ENCODE measurements at places on chromosomes 11 and 22. TPM values are rescaled to one million over a fixed set of nuclear protein-coding genes. Genes with fewer than 3 reads are reported as not detected.

DNA sequence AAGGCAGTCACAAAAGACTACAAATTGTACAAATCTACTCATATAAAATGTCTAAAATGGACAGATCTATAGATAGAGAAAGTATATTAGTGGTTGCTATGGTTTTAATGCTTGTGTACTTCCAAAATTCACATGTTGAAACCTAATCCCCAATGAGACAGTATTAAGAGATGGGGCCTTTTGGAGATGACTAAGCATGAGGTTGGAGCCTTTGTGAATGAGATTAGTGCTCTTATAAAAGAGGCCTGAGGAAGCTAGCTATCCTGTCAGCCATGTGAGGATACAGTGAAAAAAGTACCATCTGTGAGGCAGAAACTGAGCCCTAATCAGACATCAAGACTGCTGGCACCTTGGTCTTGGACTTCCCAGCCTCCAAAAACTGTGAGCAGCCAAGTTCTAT is 82.6 kb downstream of the CYP2R1 start:
- no peaks in the 10 kb centered on the region for H3K4me1 ChIP-seq
- no peak for DNase-seq
- no peak overlapping the region for H3K27ac ChIP-seq
- H3K36me3 ChIP-seq, result peaks cover 14% of the 10 kb centered on the region
- no peak overlapping the region for H3K4me3 ChIP-seq

The DRG1 gene
- total RNA-seq, result 39.2 TPM

The TMPRSS13 gene
- total RNA-seq, result 0.79 TPM

The CRACR2B gene
- 106 TPM for total RNA-seq

The CCDC87 gene
- 0.32 TPM for total RNA-seq

DNA sequence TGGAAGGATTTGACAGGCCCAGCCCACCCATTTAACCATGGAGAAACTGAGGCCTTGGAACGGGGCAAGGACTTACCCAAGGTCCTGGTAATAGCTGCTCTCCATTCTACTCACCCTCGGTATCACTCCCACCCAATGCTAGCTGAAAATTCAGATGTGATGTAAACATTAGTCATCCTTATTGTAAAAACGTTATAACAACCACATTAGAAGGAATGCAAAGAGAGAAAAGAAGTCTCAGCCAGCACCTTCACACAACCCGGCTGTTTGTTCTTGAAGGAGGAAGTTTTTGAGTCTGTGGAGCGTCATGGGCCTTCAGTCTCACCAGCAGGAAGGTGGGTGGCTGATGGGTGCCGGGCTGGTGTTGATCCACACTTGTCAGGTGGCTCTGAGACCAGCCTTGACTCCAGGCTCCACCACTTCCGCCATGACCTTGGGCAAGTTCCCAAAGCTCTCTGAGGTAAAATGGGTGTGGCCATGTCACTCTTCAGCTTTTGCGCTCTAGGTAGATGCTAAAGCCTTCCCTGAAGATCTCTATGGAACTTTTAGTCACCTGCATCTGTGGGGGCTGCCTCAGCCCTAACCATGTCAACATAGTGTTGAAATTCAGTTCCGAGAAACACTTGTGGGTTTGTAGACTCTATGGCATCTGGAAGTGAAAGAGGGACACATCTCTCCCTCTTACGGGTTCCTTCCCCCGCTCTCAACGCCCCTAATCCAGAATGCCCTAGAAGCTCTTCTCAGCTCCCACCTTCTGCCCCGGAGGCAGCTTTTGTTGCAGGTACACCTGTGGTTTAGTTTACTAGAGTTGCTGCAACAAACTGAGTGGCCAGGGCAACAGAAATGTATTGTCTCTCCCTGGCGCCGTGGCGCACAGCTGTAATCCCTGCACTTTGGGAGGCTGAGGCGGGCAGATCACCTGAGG is 14.8 kb downstream of the CD6 start:
- no peaks in the 10 kb centered on the region for H3K36me3 ChIP-seq
- peak overlapping the region; percentile 42 for H3K27ac ChIP-seq
- no peaks in the 10 kb centered on the region for H3K4me1 ChIP-seq

- H3K36me3 ChIP-seq, result no peaks in the 10 kb centered on the region
- no peak overlapping the region for H3K4me3 ChIP-seq
- DNase-seq, result no peak
- H3K27me3 ChIP-seq, result no peaks in the 10 kb centered on the region
- H3K4me1 ChIP-seq, result no peaks in the 10 kb centered on the region
- no peak overlapping the region for H3K27ac ChIP-seq
Observed at GRCh38 chr22:45814198-45814597, 142.6 kb downstream of the ATXN10 start.

GRCh38 chr22:42256930-42257329 is 13.5 kb downstream of the TCF20 start:
- no peaks in the 10 kb centered on the region for H3K27me3 ChIP-seq
- H3K4me3 ChIP-seq, result no peak overlapping the region
- no peak for DNase-seq
- H3K4me1 ChIP-seq, result no peaks in the 10 kb centered on the region
- no peaks in the 10 kb centered on the region for H3K36me3 ChIP-seq

DNA sequence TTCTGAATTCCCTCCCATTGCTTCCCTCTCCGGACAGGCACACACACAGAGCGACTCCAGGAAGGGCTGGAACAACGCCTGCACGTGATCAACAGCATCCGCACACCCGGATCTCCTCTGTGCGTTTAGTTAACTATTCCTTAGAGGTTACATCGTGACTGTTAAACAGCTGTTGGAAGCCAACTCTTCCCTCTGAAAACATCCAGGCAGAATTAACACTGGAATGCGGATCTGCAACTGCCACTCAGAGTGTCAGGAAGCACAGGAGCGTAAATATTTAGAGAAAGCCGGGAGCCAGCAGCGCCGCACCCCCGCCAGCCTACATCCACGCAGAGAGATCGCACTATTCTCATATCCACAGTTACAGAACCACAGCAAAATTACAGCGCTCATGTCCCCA is 46.2 kb downstream of the SHANK2 start:
- no peaks in the 10 kb centered on the region for H3K36me3 ChIP-seq
- H3K4me1 ChIP-seq, result peaks cover 5% of the 10 kb centered on the region
- no peak overlapping the region for H3K4me3 ChIP-seq
- peak; percentile 33 for DNase-seq

GRCh38 chr11:75333022-75333806 is 18.2 kb downstream of the ARRB1 start:
- no peaks in the 10 kb centered on the region for H3K36me3 ChIP-seq
- H3K4me1 ChIP-seq, result peaks cover 73% of the 10 kb centered on the region
- no peak for DNase-seq
- no peak overlapping the region for H3K4me3 ChIP-seq

DNA sequence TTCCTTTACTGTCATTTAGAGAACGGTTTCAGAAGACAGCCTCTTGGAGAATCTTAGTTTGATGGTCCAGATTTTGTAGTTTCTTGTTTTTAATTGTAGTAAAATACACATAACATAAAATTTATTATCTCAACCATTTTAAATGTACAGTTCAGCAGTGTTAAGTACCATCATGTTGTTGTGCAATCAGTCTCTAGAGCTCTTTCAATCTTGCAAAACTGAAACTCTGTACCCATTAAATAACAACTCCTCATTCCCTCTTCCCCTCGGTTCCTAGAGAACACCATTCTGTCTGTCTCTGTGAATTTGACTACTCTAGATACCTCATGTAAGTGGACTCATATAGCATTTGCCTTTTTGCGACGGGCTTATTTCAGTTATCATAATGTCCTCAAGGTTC is 69.8 kb downstream of the GRIK4 start:
- no peak overlapping the region for H3K4me3 ChIP-seq
- DNase-seq, result no peak
- H3K4me1 ChIP-seq, result no peaks in the 10 kb centered on the region
- H3K27ac ChIP-seq, result no peak overlapping the region

The RIMBP3B gene
- total RNA-seq, result not detected

GRCh38 chr11:12599408-12600143 is 74.6 kb upstream of the TEAD1 start:
- H3K4me3 ChIP-seq, result no peak overlapping the region
- peaks cover 3% of the 10 kb centered on the region for H3K4me1 ChIP-seq
- no peaks in the 10 kb centered on the region for H3K36me3 ChIP-seq
- H3K27ac ChIP-seq, result no peak overlapping the region
- H3K27me3 ChIP-seq, result no peaks in the 10 kb centered on the region

DNA sequence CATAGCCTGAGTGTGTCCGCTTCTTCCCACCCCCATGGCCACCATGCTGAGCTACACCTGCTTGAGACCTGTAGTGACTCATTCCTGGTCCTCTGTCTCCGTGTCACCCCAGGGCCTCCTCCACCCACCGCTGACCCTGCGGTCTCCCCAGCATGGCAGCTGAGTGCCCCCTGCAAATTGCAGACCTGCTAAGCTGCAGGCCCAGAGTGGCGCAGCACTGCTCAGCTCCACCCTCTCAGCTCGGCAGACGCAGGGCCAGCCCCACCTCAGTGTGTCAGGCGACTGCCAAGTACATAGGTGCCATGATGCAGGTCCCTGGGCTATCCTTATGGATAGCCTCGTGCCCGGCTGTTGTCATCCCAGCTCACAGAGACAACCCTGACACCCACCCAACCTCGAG is 13.1 kb downstream of the MS4A15 start:
- no peak overlapping the region for H3K4me3 ChIP-seq
- DNase-seq, result no peak
- H3K4me1 ChIP-seq, result no peaks in the 10 kb centered on the region
- H3K27me3 ChIP-seq, result peaks cover 5% of the 10 kb centered on the region

DNA sequence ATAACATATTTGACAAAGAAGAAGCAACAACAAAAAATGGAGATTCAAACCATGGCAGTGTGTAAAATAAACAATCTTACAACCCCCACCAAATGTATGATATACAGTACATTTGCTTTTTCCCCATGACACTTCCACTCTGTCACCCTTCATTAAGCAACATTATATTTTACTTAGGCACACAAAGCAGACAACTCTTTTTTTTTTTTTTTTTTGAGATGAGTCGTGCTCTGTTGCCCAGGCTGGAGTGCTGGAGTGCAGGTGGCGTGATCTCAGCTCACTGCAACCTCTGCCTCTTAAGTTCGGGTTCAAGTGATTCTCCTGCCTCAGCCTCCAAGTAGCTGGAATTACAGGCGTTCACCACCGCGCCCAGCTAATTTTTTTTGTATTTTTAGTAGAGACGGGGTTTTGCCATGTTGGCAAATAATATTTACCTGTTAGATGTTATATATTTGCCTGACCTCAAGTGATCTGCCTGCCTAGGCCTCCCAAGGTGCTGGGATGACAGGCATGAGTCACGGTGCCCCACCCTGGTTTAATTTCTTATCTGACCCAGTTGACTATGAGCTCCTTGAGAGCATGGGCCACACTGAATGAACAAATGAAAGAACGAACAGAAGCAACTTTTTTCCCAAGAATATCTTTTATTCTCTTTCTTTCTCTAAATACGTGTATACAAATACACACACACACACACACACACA is 5.5 kb upstream of the PCF11 start:
- H3K27me3 ChIP-seq, result no peaks in the 10 kb centered on the region
- H3K4me1 ChIP-seq, result no peaks in the 10 kb centered on the region
- no peaks in the 10 kb centered on the region for H3K36me3 ChIP-seq

DNA sequence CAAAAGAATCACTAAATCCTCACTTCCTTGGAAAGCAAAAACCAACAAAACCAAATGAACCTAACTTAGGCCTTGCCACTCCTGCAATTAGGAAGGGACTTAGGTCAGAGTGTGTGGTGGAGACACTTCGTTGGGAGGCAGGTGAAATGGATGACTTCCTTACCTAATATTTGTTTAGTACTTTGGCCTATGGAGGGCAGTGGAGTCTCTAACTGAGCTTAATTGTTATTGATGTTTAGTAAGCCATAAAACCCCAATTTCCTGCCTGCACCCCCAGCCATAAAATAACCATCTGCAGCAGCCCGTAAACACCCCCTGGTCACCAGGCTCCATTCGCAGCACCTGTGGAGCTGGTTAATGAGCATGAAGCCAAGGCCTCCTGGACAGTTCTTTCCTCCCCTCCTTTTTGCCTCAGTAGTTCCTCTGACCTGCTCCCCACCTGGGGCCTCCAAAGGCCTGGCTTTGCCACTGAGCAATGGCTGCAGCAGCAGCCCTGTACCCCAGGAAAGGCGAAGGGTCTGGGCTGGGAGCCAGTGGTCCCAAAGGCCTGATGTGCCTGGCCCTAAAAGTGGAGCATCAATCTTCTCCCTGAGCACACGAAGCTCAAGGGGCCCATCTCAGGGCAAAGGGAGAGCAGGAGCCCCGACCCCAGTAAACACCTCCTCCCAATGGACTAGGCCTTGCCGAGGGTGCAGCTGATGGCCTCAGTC is 15.6 kb upstream of the SYT13 start:
- no peaks in the 10 kb centered on the region for H3K27me3 ChIP-seq
- no peaks in the 10 kb centered on the region for H3K36me3 ChIP-seq
- H3K4me3 ChIP-seq, result no peak overlapping the region
- H3K27ac ChIP-seq, result no peak overlapping the region
- H3K4me1 ChIP-seq, result peaks cover 5% of the 10 kb centered on the region
- DNase-seq, result no peak

The SUSD2 gene
- 3.2 TPM for total RNA-seq

Measured in transverse colon (tissue), 4 donors.